Cerebellar nuclear complex (tissue), 1 donor: ENCODE measurements at places on chromosomes 12 and 14.

- no peak for DNase-seq
These were observed 73.9 kb upstream of the HIF1A start for GRCh38 chr14:61621444-61621843.

GRCh38 chr12:57320639-57321038, 69.7 kb upstream of the STAC3 start:
- no peak for DNase-seq

GRCh38 chr14:33793398-33794110, 157.3 kb downstream of the EGLN3 start:
- DNase-seq, result no peak

- DNase-seq, result no peak
These were observed 1.2 kb downstream of the AREL1 start for GRCh38 chr14:74711651-74712050.

- DNase-seq, result no peak
These were observed 24.0 kb upstream of the LGR5 start for GRCh38 chr12:71415336-71416231.
